Stimulated activated CD8-positive, alpha-beta memory T cell treated with anti-CD3 and anti-CD28 coated beads, Interleukin-4, amount 100 ng/mL, for 1 hour (primary cell): ENCODE measurements at places on chromosomes 4 and X.

GRCh38 chrX:53094582-53094905, 602 bp downstream of the KANTR start:
- DNase-seq = no peak

- no peak for DNase-seq
Measured at GRCh38 chr4:113328514-113328913, 279.1 kb downstream of the ANK2 start.

DNA sequence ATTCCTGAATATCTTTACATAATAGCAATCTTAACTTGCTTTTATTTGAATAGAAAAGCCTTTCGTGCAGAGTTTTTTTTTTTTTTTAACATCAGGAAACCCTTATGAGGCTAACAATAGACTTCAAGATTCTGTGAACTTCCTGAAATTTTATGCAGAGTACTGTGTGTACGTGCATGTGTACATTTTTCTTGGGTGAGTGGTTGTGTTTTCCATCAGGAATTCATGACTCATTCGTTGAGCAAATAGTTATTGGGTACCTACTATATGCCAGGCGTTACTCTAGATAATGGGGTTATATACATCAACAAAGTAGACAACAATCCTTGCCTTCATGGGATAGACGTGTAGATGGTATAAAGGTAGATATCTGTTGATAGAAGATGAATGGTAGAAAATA, 59.1 kb downstream of the MRPL1 start:
- no peak for DNase-seq

DNA sequence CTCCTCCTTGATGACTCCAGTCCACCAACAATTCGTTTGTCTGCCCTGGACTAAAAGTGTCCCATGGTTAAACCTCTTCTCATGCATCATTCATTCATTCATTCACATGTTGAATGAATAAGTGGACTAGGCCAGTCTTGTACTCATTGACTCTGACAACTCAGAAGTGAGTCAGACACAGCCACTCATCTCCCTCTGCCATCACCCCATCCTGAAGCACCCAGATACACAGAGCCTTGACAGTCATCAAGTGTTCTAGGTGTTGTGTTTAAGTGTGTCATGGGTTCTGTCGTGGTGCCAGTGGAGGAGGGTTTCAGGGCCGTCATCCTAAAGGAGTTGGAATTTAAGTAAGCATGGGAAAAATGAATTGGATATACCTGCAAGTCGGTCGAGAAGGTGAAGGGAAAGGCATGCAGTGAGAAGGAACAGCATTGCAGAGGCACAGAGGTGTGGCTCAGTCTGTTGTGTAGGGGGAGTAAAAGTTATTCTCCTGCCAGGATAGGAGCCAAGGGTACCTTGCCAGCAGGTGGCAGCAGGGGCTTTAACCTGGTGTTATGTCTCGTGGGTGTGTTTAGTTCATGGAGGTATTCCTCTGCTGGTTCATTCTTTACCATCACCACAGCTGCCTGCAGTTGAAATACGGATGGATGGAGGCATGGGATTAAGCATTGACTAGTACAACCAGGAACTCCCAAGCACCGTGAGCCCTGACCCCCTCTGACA, 18.3 kb downstream of the MAGED2 start:
- DNase-seq = no peak

DNA sequence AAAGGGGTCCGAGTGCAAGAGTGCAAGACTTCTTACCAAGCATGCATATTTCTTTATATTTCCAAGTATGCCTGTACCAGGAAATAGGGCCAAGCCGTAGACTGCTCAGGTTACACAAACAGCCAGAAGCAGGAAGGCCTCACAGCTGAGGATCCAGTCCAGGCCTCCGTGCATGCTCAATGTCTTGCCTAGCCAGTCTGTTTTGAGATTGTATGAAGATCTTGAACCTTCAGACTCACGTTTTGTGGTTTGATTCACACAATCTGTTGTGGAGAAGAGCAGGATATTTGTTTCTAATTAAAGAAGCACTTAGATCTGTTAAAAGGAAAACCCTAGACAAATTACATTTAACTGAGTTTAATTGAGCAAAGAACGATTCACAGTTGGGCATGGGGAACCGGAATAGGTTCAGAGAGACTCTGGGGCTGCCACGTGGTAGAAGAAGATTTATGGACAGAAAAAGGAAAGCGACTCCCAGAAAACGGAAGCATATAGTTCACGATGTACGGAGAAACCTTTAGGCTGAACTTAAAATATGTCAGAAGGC, 1.2 kb downstream of the MGST2 start:
- DNase-seq = no peak

- no peak for DNase-seq
Measured at GRCh38 chr4:47010912-47011446, 17.6 kb upstream of the GABRA4 start.

GRCh38 chr4:168758351-168758876, 251.6 kb downstream of the CBR4 start:
- no peak for DNase-seq

DNA sequence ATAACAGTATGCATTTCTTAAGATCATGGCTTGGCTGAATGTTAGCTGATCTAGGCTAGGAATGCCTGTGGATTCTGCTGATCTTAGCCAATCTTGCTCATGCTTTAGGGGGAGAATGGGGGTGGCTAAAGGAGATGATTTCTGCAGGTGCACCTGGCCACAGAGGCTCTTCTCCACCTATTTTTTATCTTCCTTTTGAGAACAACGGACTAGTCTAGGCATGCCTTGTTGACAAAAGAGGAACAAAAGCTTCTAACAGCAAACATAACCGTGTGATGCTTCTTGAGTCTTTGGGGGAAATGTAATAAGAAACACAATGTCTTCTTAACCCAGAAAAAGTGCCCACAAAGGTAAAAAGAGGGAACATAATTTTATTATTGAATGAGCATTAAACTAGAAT, 743.5 kb downstream of the ARAP2 start:
- no peak for DNase-seq

GRCh38 chr4:39978904-39979303, 1.2 kb upstream of the PDS5A start:
- no peak for DNase-seq

GRCh38 chr4:173991316-173991715, 292.2 kb downstream of the FBXO8 start:
- no peak for DNase-seq

DNA sequence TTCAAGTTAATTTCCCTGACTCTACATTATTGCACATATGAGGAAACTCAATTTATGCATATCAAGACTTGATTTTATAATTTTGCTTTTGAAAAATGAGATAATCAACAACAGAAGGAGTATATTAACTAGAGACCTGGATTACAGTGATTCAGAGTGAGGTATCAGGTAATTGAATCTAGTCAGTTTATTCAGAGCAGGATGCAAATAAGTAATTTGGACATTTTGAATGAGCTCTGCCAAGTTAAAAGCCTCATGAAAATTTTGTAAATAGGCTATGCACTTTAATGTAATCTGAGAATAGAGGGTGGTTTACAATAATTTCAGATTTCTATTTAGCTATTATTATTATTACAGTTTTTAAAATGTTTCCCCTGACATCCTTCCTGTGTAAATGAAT, 203.7 kb upstream of the EMCN start:
- DNase-seq = no peak

GRCh38 chrX:10761447-10761846, 141.1 kb upstream of the MID1 start:
- no peak for DNase-seq

- no peak for DNase-seq
Measured at GRCh38 chr4:111923786-111924185, 221.5 kb upstream of the FAM241A start.

DNA sequence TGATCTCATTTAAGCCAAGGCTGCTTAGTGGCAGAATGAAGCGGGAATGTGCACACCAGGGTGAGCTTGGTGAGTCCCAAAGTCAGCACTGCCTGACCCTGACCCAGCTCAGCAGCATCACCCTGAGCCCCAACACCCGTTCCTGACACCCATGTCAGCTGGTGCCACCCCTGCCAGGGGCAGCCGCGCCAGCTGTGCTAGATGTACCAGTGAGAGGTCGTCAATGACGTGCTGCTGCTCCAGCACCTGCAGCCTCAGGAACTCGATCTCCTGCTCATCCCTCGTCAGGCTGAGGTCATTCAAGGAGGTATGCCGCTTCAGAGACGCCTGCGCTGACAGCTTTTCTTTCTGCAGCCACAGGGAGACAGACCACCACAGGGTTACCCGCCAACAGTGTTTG, 61.7 kb upstream of the C4orf50 start:
- no peak for DNase-seq

DNA sequence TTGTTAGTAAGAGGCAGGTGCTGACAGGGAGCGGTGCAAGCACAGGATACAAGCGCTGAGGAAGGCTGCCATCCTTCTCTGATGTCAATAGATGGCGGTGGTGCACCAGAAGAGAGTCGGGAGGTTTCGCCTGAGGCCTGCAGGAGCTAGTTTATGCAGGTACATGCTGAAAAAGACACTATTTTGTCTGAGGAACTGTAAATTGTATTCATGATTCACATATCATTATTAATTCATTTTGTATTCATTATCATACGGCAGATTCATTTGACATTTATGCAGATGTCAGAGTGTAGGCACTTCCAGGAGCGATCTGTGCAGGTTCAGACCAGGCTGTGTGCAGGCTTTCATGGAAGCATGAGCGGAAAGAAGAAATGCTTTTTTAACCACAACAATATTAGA, 824.0 kb downstream of the STIM2 start:
- DNase-seq = no peak

DNA sequence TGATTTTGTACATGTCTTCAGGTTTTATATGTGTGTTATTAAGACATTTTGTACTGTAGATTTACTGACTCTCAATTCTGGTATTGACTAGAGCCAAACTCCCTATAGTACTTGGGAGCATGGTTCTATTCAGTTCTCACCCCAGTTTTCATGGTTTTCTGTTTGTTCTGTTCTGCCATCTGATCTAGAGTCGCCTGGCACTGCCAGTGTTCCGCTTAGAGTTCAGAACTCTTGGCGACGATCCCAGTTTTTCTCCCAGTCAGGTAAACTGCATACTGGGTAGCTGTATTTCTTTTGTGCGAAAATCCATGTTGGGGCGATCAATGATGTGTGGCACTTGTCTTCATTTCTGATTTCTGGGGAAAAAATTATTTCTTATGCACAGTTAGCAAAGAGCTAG, 78.0 kb downstream of the PHOX2B start:
- no peak for DNase-seq

GRCh38 chrX:24357106-24357505, 3.3 kb upstream of the SUPT20HL1 start:
- DNase-seq = no peak

DNA sequence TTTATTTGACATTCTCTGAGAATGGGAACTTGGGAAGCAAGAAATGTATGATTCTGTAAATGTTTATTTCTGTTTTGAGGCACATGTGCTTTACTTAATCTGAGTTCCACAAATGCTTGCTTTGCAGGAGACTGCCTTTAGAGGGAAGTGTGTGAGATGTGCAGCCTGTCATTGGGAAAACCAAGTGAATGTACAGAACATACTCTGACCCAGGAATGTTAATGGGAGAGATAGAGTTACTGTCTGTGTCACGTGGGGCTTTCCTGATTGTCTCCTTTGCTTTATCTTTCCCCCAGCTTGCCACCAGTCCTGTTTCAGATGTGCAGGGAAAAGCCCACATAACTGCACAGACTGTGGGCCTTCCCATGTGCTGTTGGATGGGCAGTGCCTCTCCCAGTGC, 218.6 kb upstream of the ANXA3 start:
- no peak for DNase-seq

- DNase-seq = no peak
Measured at GRCh38 chr4:88967883-88968331, 89.1 kb downstream of the FAM13A start.

- DNase-seq = no peak
Measured at GRCh38 chr4:8768357-8768999, 103.2 kb downstream of the HMX1 start.

DNA sequence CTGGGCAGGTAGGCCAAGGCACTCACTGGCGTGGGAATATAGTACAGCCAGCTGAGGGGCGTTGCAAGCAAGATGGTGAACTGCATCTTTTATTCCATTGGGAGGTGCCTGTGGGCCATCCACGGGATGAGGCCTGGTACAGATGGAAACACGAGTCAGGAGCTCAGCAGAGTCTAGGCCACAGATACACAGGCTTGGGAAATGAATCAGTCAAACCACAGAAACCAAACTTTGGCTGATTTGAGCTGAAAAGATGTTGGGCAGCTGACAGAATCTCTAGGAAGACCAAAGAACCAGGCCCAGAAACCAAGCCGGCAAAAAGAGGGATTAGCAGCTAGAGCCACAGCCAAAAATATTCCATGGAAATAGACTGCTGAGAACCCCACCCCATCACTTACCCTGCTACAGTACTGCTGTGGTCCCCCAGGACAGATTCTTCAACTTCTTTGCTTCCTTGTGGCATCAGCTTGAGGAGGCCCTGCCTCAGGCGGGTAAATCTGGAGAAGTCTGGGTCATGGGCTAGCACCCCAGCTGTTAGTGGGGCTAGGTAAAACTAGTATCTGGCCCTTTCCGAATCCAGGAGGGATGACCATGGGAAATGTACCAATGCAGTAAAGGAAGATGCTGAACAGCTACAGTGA, 75.4 kb downstream of the TMEM131L start:
- DNase-seq = no peak

- no peak for DNase-seq
Measured at GRCh38 chr4:113336556-113336955, 287.1 kb downstream of the ANK2 start.

- no peak for DNase-seq
Measured at GRCh38 chr4:86895692-86896488, 3.7 kb upstream of the C4orf36 start.

GRCh38 chrX:102859550-102859871, 77.6 kb upstream of the RAB40AL start:
- DNase-seq = no peak

DNA sequence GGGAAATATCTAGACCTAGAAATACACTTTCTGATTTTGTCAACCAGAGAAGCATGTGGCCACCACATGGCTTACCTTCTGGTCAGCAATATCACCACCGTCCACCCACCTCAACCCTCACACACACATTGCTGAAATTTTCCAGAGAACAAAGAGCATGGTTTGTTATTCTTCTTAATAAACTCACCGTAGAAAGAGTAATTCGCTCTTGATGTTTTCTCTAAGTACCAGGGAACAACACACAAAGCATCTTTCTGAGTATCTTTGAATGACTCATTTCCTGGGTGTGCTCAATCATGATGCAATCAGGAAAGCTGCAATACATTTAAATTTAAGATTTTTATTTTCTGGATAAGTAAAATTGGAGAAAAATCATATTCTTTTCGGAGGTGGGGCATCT, 24.7 kb upstream of the LRAT start:
- no peak for DNase-seq

DNA sequence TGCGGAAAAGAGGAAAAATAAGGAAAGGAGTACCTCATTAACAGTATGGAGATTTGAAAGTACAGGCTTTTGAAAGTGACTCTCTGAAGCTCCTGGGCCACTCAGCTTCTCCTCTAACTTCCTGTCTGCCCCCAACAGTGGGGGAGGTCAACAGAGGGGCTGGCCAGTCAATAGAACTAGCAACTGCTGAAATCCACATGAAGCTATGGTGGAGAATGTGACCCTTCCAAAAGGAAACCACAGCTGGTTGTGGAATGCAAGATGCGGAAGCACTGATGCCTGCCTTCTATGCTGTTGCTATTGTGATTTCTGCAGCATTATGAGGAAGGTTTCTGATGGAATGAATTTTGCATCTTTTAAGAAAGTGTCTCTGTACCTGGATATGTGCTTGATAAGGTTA, 2.4 kb downstream of the CORIN start:
- DNase-seq = no peak

GRCh38 chrX:53262918-53263394, 18.4 kb downstream of the IQSEC2 start:
- DNase-seq = no peak

GRCh38 chr4:166077782-166078181, 204.7 kb downstream of the TLL1 start:
- no peak for DNase-seq

- DNase-seq = no peak
Measured at GRCh38 chr4:99847362-99847976, 30.8 kb downstream of the DAPP1 start.
